ENCODE measurements at places on chromosomes 11 and 22.

GRCh38 chr11:107691000-107691750 lies 20.7 kb downstream of the SLN start:
- no peak for DNase-seq

DNA sequence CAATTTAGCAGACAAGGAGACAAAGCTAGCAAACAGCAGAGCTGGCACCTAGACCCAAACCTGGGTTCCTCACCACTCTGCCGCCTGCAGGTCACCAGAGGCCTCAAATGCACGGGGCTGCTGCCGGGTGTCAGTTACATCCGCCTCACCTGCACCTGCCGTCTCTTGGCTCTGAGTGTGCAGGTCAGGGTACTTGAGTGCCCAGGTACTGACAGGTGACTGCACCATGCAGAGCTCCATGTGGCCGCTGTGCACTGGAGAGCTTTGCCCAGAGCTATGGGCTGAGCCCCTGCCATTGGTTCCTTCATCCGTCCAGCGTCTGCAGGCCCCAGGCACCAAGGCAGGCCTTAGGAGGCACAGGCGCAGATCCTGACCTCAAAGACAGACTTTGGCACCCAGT lies 35.0 kb downstream of the PDGFB start:
- no peak for DNase-seq

DNA sequence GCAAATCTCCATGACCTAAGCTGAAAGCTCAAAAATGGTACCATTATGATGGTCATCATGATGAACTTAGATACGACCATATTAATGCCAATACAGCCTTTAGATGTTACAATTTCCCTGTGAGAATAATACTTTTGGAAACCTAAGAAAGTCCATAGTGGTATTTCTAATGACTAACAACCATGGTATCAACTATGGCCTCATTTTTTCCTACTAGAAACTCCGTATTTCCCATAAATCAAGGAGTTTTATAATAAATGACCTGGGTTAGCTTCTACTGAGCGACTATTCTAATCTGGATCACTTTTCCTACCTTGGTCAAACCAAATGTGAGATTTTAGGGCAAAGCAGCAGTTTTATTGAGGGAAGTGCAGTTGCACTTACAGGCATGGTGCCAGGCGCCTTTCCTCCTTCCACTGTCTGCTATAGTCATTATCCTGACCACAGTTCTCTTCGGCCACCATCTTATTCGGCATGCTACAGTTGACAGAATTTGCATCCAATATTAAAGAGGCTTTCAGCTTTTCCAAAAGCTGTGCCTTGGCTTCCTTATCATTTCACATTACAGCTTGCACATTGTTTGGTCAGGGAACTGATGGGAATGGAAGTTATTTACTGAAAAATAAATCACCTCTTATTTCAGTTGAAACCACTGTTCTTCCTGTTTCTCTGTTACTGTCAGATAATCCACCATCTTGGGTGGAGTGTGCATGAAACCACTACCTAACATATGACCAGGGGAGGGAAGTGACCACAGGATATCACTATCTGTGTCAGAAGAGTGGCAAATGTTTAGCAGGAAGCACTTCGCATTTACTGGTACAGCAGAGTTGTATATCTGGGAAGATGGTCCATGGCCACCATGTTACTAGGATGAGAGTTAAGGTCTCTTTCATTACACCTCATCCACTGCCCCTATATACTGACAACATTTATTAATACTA lies 74.5 kb upstream of the PICALM start:
- DNase-seq = no peak

DNA sequence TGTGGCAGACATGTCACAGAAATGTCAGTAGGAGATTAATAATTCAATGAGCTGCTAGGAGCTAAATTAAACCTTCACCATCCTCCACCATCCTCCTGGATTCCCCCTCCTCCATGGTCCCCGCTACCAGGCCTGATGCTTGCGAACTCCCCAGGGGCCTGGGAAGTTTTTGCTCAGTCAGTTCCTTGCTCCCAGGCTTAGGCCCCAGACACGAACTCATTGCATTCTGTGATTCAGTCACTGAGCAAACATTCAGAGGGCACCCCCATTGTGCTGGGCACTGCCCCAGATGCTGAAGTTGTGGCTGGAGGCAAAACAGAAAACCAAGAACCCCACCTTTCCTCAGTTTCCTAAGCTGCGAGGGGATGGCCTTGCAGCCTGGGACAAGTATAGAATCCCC lies 14.3 kb downstream of the NPTXR start:
- DNase-seq = no peak

Measured in C1 segment of cervical spinal cord (tissue), 14 donors.